ENCODE measurements at places on chromosomes 1 and 21.
A peak's percentile ranks its signal among the peaks of the same experiment; 100 is the strongest.

- DNase-seq = peak; percentile 68
Measured at GRCh38 chr1:36457691-36458090, 6.5 kb downstream of the MRPS15 start.

GRCh38 chr1:155127105-155127966 is at the start of gene EFNA1:
EFNA1 (plus strand) TSS chr1:155127876; CDS start chr1:155127978, 102 bp downstream.
- DNase-seq = peak; percentile 71

DNA sequence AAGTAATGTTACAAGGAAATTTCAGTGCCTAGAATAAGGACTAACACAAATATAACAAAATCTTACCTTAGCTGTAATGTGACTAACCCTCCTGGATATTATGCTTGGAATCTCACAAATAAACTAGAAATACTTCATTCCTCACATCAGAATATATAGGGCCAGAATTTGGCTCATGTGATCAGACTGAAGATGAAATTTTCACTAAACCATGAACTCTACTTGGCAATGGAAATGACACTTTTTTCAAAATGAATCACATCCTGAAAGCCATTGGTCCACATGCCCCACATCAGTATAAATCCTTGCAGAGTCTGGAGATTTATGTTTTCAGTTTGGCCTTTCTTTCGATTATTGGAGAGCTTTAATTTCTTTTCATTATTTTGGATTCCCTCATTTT is 227.8 kb downstream of the NRIP1 start:
- DNase-seq = no peak

DNA sequence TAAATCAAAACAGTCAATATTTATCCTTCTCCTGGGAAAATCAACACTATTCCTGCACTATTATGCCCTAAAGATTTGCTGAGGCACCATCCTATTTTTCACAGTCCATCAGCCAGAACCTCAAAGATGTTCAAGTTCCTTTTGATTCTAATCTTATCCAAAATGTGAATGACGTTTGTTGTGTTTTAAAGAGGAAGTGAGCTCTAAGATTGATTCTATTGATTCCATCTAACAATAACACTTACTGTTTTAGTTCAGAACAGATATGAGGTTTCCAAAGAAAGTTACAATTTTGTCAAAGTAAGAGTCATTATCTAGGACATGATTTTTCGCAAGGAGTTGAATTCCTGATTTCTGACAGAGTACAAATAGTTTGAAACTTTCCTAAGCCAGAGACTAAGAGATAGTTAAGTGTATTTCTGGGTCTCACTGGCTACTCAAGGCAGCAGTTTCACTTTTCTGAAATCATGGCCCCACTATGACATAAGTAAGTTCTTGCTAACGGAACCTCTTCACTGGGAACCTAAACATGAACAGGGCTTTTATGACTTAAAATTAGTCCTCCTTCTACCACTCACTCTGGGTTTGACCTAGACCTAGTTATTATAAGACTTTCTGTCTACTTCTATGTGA is 84.7 kb downstream of the LHX9 start:
- DNase-seq = peak; percentile 43
